ENCODE measurements at places on chromosomes 12 and 14.

DNA sequence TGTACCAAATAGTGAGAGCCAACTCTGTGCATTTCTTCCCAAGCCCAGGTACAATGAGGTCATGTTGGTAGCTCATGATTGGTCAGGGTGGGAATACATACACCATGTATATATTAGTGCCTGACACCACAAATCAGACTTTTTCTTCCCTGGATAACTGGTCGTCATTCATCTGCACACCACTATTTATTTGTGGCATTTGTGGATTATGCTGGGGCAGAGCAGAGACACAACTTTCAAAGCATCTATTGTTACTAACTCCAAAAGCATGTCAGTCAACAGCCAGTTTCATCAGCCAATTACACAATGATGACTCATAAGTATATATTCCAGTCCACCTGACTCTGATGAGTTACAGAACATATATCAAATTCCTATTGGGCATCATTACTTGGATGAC is 181.7 kb downstream of the ADAMTS20 start:
- no peaks in the 10 kb centered on the region for H3K36me3 ChIP-seq
- no peaks in the 10 kb centered on the region for H3K27me3 ChIP-seq

- no peaks in the 10 kb centered on the region for H3K36me3 ChIP-seq
- H3K4me3 ChIP-seq, result no peak overlapping the region
- H3K27me3 ChIP-seq, result peaks cover 12% of the 10 kb centered on the region
These were observed 9.9 kb downstream of the GTSF1 start for GRCh38 chr12:54463484-54463883.

DNA sequence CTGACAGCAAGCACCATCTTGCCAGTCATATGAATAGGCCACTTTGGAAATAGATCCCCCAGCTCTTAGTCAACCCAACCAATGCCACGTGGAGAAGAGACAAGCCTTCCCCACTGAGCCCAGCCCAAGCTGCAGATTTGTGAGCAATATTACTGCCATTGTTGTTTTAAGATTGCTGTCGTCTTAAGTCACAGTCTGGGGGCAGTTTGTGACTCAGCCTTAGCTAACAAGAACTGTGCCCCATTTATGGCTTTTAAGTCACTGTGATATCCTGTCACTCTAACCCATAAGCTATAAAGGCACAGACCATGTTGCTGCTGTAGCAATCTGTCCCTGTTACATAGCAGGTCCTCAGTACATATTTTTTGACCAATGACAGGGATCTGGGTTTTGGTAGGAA is 464.2 kb downstream of the MED13L start:
- no peaks in the 10 kb centered on the region for H3K36me3 ChIP-seq
- no peak overlapping the region for H3K4me3 ChIP-seq
- no peak for DNase-seq
- no peaks in the 10 kb centered on the region for H3K4me1 ChIP-seq
- H3K27ac ChIP-seq, result no peak overlapping the region

DNA sequence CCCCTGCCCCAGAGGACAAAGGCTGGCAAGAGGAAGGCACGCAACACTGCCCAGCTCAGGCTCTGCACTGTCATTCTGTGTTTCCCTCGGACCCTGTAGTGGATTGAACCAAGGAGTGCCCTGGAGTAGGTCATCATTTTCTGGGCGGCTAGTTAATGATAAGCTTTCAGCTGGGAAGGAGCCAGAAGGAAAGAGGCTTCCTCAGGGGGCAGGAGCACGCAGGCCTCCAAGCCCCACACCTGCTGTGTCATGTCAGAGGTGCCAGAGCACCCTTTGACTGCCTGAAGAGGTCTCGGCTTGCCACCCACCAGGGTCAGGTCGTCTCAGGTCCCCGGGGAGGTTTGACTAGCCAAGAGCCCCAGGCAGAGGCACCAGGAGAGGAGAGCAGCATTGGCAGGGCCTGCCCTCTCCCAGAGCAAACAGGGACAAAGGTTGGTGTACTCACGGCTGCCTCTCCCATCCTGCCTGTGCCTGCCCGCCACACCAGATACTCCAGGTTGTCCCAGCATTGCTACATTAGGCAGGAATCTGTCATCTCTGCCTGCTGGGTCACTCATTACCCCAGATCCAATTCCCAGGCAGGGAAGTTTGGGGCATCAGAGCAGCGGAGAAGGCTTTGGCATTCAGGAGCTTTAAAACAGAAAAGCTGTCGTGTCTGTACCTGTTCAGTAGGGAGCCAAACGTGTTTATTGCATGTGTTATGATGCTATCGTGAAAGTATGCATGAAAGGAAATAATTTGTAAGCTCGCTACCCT is 33.5 kb upstream of the ATP2A2 start:
- no peaks in the 10 kb centered on the region for H3K36me3 ChIP-seq
- H3K4me3 ChIP-seq, result peak overlapping the region; percentile 41
- H3K4me1 ChIP-seq, result peaks cover 46% of the 10 kb centered on the region

DNA sequence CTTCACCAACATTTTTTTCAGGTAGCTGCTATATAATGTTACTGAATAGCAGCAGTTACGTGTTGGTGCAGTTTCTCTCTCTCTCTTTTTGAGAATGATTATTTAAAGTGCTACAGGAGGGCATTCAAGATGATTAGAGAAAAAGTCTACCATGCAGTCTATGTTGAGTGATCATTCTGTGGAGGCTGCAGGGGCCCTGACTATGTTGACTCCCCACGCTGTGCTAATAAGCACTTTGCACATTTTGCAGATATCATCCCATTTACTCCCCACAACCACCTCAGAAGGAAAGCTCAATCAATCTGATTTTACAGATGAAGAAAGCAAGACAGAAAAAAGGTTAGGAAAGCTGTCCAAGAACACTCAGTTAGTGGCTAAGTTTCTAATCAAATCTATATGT is 87.8 kb downstream of the RTN1 start:
- no peaks in the 10 kb centered on the region for H3K27me3 ChIP-seq
- no peak overlapping the region for H3K4me3 ChIP-seq
- no peaks in the 10 kb centered on the region for H3K36me3 ChIP-seq
- DNase-seq, result no peak
- H3K4me1 ChIP-seq, result no peaks in the 10 kb centered on the region

- no peak for DNase-seq
- H3K4me1 ChIP-seq, result no peaks in the 10 kb centered on the region
- no peak overlapping the region for H3K27ac ChIP-seq
- no peak overlapping the region for H3K4me3 ChIP-seq
- H3K27me3 ChIP-seq, result no peaks in the 10 kb centered on the region
These were observed 28.5 kb downstream of the TUBA1A start for GRCh38 chr12:49160399-49160798.

DNA sequence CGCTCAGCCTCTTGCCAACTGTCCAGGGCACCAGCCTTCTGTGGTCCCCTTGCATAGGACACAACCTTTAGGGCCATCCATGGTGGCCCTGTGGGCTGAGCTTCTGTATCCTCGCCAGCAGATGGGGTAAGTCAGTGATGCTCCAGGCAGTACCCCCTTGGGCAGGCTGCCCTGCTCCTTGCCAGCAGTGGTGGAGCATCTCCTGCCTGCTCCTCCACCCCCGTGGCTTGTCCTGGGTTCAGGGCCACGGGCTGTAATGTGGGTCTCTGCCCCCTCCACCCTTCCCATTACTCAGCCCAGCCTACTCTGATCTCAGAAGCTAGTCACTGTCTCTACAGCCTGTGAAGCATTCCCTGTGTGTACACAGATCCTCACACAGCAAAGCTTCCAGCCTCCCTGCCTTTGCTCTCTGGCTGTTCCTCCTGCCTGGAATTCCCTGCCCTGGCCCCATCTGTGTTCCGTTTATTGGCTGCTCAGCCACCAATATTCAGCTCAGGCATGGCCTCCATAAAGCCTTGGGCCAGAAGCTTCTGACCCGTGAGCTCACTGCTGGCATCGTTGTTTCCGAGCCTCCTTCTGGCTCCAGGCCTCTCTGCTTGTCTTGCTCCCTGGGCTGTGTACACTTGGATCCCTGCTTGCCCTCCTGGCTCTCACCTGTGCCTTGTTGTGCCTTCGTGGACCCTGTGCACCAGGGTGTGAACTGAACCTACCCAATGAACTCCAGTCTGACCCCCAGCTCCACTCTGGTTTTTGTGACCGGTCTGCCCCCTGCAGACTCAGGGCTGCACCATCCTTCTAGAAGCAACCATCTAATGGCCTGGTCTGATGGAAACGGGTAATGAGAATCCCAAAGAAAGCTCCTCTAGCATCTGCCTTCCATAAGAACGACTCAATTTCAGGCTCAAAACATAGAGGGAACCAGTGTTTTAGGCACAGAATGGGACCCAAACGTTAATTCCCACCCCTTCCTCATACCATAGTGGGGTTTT is 177.0 kb upstream of the PRMT8 start:
- no peaks in the 10 kb centered on the region for H3K36me3 ChIP-seq
- peak; percentile 47 for DNase-seq
- H3K27ac ChIP-seq, result no peak overlapping the region
- H3K27me3 ChIP-seq, result no peaks in the 10 kb centered on the region
- H3K4me3 ChIP-seq, result no peak overlapping the region

- H3K4me3 ChIP-seq, result no peak overlapping the region
- H3K27ac ChIP-seq, result no peak overlapping the region
- peaks cover 11% of the 10 kb centered on the region for H3K4me1 ChIP-seq
- H3K27me3 ChIP-seq, result no peaks in the 10 kb centered on the region
These were observed 124.8 kb upstream of the NOS1 start for GRCh38 chr12:117485984-117486839.

GRCh38 chr12:117120787-117121186 is 21.6 kb upstream of the TESC start:
- DNase-seq, result no peak
- H3K36me3 ChIP-seq, result no peaks in the 10 kb centered on the region
- no peak overlapping the region for H3K27ac ChIP-seq
- peaks cover 13% of the 10 kb centered on the region for H3K4me1 ChIP-seq
- H3K4me3 ChIP-seq, result no peak overlapping the region
- H3K27me3 ChIP-seq, result no peaks in the 10 kb centered on the region

DNA sequence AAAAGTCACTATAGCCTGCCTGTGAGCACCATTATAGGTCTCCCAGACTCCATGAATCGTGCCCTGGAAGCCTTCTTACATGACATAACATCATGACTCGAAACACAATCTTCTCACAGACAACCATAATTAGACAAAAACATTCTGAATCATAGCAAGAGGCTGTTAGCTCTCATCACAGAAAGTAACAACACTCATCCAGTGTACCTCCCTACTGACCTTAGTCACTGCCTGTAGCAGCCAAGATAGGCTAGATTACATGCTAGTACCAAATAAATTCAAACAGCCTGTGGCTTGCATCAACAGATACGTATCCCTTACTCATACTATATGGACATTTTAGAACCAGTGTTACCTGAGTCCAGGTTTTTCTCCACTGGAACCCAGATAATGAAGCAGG is 663.8 kb upstream of the FOXG1 start:
- H3K27ac ChIP-seq, result no peak overlapping the region
- no peak for DNase-seq
- H3K27me3 ChIP-seq, result no peaks in the 10 kb centered on the region
- no peak overlapping the region for H3K4me3 ChIP-seq
- H3K36me3 ChIP-seq, result no peaks in the 10 kb centered on the region

GRCh38 chr12:39037115-39037514 is 131.7 kb upstream of the CPNE8 start:
- no peak overlapping the region for H3K27ac ChIP-seq
- no peaks in the 10 kb centered on the region for H3K27me3 ChIP-seq
- no peaks in the 10 kb centered on the region for H3K4me1 ChIP-seq
- no peaks in the 10 kb centered on the region for H3K36me3 ChIP-seq
- H3K4me3 ChIP-seq, result no peak overlapping the region

DNA sequence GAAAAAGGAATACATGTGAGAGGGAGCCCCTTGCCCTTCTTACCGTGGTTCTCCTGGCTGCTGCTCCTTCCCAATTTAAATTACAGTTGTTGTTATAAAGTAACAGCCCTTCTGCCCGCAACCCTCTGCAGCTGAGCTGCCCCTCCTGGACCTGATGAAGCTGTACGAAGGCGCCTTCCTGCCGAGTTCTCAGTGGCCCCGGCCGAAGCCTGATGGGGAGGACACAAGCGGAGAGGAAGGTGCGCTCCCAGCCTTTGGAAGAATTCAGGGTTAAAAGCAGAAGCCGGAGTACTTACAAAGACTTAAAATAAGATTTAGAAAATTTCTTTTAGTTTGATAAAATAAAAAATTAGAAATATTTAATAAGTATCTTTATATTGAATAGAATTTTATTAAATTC is 55.2 kb downstream of the EP400 start:
- H3K36me3 ChIP-seq, result peaks cover 27% of the 10 kb centered on the region
- no peaks in the 10 kb centered on the region for H3K4me1 ChIP-seq
- no peak overlapping the region for H3K4me3 ChIP-seq

- H3K4me3 ChIP-seq, result no peak overlapping the region
- H3K27ac ChIP-seq, result no peak overlapping the region
- no peaks in the 10 kb centered on the region for H3K4me1 ChIP-seq
These were observed 12.5 kb upstream of the CRADD start for GRCh38 chr12:93664573-93665138.

DNA sequence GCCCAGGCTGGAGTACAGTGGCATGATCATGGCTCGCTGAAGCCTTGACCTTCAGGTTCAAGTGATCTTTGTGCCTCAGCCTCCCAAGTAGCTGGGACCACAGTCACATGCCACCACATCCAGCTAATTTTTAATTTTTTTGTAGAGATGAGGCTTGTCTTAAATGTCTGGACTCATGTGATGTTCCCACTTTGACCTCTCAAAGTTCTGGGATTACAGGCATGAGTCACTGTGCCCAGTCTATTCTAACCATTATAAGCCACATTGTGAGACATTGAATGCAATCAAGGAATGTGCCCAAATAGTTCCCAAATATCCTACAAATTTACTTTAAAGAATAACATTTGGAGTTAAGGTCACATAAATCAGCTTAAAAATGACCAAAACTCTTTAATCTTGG is 130.7 kb upstream of the ARID2 start:
- no peaks in the 10 kb centered on the region for H3K27me3 ChIP-seq
- no peak for DNase-seq
- no peaks in the 10 kb centered on the region for H3K36me3 ChIP-seq
- H3K27ac ChIP-seq, result no peak overlapping the region

DNA sequence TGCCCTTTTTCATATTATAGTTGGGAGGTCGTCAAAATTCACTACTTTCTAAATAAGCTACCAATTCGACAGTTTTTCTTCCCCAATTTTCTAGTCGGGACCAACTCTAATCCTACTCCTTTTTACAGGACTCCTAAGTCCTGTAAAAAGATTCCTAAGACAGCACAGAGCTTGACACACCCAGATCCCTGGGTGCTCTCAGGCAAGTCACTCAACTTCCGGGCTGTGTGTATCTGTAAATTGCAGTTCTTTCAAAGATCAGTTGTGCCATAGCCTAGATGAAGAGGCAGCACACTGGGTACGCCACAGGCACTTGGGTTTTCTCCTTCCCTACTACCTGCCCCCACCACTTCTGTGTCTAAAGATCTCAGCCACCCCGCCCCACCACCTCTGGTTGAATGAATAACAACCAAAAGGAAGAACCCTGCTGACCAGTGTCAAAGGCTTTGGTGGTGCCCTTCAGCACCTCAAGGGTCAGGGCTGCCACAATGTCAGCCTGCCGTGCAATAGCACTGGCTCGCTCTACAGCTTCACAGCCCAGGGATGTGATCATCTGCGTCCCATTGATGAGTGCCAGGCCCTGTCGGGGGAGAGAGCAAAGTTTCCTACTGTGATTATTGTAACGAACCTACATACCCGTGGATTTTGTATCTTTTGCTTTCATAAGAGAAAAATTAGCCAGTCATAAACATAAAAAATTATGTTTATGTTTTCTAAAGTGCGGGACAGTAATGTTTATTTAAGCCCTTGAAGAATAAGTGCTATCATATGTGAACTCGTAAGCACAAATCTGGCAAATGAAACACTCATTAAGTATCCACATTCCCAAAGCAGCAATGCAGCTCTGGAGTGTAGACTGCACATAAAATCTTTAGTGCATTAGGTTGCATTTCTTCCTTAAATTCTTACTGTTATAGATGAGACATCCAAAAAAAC is 9.2 kb downstream of the HAL start:
- no peak overlapping the region for H3K27ac ChIP-seq
- no peaks in the 10 kb centered on the region for H3K4me1 ChIP-seq
- H3K4me3 ChIP-seq, result no peak overlapping the region

GRCh38 chr12:112685321-112685720 is 106.2 kb upstream of the RPH3A start:
- no peak overlapping the region for H3K27ac ChIP-seq
- peaks cover 40% of the 10 kb centered on the region for H3K27me3 ChIP-seq
- no peak overlapping the region for H3K4me3 ChIP-seq
- no peak for DNase-seq
